ENCODE measurements at places on chromosomes 1 and 21.

DNA sequence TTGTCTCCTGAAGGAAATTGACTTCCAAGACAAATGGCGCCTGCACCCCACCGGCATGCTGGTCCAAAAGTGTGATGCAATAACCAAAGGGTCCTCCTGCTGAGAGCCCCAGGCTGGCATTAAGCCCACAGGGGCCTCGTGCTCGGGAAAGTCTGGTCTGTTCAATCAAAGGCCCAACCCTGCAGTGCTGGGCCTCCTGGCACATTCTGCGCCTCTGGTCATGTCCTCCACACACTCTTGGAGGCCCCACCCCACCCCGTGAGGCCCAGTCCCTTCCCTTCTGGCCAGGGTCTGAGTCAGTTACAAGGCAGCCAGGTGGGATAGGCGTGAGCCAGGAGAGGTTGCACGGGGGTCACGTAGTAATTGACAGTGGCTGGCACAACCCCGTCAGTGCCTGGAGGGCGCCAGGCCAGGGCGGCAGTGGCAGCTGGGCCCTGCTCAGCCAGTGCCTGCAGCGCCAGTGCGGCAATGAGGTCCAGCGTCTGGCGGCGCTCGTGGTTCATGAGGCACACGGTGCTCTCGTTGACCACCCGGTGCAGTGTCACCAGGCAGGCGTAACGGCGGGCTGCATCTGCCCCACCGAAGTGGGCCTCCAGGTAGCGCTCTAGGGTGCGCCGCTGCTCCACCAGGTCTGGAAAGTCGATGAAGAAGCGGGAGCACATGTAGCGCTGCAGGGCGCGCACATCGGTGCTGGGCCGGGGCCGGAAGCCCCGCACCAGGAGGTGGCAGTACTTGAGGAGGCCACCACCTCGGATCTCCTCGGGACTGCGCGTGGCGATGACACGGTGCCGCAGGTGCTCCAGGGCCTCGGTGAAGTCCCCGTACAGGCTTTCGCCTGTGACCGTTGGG is 6.8 kb downstream of the TENT5B start:
- no peak for DNase-seq

- DNase-seq: no peak
Observed at GRCh38 chr1:212640223-212640878, 31.8 kb downstream of the ATF3 start.

DNA sequence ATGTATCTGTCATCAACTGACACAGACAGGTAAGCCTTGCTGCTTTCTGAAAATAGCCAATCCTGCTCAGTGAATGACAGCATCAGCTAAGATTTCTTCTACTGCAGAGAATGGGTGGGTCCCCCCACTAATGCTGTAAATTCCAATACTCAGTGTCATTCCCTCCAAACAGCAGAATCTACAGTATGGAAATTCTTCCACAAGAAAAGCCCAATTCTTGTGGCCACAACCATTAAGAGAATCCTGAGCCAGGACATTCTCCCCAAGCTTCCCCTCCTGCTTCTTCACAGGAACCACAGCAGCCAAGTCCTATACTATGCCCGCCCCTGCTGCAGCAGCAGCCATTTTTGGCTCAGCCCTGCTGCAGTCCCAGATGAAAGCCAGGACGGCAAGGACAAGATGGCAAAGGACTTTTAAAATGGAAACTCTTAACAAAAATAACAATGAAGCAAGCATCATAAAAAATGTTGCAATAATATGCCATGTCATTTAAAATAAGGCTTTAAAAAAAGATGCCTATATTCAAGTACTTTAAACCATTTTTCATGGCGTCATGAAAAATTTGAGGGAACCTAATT is 26.8 kb downstream of the EIF4G3 start:
- no peak for DNase-seq

DNA sequence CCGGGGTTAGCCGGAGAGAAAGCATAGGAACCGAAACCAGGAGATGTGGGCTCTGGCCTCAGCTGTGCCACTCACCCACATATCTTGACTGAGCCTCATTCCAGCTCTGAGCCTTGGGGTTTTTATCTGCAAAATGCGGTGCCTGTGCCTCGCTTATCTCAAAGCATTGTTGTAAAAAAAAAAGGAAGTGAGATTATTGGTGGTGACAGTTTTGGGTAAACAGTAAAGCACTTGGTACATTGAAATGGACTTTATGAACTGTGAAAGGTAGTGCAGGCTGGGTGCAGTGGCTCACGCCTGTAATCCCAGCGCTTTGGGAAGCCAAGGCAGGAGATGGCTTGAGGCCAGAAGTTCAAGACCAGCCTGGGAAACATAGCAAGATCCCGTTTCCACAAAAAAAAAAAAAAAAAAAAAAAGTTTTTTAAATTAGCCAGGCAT is 3.8 kb downstream of the PTAFR start:
- DNase-seq: peak; percentile 36

- DNase-seq: no peak
Observed at GRCh38 chr1:187153047-187153446, 324.3 kb downstream of the PLA2G4A start.

GRCh38 chr1:152251391-152251790 is 27.4 kb upstream of the HRNR start:
- DNase-seq: no peak

- no peak for DNase-seq
Observed at GRCh38 chr21:29939104-29939923, 482 bp downstream of the GRIK1 start.

GRCh38 chr21:44579833-44580144 is 615 bp downstream of the KRTAP10-5 start:
- DNase-seq: no peak
